Caki2 (cell line): ENCODE measurements at places on chromosomes 11 and 22.

- DNase-seq: no peak
Measured at GRCh38 chr11:81070948-81071347, 1630.1 kb upstream of the TENM4 start.

- no peak for DNase-seq
Measured at GRCh38 chr11:119540370-119541125, 117.6 kb upstream of the THY1 start.

GRCh38 chr22:38414009-38414395, 41.0 kb downstream of the KCNJ4 start:
- DNase-seq: no peak

DNA sequence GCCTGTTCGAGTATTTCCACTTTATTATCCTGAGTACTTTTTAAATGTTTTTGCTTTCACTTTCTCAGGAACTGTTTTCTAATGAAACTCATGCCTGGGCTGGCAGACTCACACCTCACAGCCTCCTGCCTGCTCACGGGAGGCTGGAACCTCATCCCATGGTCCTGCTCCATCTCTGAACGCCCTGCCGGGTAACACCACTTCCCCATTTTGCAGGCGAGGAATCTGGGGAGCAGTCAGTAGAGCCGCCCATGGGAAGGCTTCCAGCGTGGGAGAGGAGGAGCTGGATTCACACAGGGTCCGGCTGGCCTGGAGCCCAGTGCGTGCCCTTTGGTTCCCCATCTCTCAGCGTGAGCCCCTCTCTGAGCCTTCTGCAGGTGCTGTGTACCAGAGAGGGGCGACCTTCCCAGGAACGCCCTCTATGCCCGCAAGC, 53.6 kb downstream of the SCUBE1 start:
- no peak for DNase-seq

- DNase-seq: no peak
Measured at GRCh38 chr11:69157156-69157821, 1.6 kb downstream of the SMIM38 start.

GRCh38 chr11:90795746-90796145, 572.9 kb upstream of the CHORDC1 start:
- DNase-seq: no peak

DNA sequence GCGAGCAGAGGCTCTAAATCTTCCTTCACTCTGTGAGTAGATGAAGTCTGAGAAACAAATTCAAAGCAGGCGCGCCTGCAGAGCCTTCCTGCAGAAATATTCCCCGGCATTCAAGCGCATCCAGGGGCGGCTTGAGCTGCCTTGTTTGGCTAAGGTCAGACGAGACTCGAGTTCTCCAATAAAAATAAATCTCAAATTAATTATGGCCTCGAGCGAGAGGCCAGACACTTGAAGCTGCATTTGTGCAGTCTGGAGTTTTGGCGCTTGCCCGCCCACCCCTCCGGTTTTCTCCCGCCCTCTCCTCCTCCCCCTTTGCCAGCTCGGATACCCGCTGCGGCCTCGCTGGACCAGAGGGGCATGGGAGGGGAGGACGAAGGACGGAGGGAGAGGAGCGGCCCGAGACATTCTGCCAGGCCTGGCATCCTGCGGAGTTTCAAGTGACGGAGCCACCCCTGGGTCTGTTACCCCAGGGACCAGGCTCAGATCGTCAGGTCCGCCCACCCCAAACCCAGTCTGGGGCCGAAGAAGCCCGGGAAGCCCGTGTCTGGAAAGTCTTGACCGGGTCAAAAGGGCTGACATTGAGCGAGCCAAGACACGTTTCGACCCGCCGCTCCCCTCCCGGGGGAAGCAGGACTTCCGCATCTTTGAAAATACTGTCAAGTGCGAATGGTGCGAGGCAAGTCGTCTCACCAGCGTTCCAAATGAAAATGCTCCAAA, 3.8 kb upstream of the FLI1 start:
- no peak for DNase-seq

DNA sequence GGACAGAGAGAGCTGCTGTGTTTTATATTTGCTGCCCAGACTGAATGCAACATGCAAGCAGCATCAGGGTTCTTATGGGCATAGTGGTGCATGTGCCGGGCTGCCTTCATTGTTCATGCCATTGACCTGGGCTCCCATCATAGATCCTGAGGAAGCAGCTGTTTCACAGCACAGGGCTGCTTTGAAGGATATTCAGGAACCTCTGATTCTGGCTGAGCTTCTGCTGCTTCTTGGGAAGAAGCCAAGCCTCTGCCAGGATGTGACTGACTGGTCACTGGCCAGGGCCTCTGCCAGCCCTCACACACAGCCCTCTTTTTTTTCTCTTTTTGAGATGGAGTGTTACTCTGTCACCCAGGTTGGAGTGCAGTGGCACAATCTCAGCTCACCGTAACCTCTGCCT, 43.3 kb downstream of the CYB5R2 start:
- DNase-seq: no peak

- no peak for DNase-seq
Measured at GRCh38 chr11:90465553-90465952, 242.7 kb upstream of the CHORDC1 start.

DNA sequence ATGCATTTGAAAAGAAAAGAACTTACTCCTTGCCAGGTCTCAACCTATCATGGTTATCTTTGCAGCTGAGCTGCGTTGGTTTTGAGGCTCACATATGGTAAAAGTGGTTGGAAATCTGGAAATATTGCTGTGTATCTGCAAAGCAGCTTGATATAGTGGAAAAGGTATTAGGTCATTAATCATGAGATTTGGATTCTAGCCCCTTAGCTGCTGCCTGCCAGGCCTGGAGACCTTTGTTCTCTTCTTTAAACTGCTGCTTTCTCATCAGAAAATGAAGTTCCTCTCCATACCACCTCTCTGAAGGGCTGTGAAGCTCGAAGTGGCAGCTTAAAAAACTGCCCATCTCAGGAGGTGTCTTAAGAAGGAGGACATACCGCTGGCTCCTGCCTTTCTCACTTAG, 5.7 kb downstream of the PPARA start:
- DNase-seq: no peak

DNA sequence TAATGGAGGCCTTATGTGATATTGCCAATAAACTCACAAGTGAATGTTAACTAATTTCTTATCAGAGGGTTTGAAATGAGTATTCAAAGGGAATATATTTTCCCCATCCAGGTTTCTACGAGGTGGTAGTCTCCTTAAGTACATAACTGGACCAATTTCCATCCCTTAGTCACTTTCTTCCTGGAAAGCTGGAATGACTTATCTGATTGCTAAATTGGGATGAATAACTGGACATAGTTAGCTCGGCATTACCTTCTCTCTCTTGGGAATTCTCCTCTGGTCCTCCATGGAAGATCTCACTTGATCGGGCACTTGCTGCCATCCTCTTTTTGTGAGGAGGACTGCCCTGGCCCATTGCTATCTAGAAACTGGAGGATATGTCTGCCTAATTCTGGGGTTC, 109.1 kb downstream of the TRPC6 start:
- DNase-seq: no peak

DNA sequence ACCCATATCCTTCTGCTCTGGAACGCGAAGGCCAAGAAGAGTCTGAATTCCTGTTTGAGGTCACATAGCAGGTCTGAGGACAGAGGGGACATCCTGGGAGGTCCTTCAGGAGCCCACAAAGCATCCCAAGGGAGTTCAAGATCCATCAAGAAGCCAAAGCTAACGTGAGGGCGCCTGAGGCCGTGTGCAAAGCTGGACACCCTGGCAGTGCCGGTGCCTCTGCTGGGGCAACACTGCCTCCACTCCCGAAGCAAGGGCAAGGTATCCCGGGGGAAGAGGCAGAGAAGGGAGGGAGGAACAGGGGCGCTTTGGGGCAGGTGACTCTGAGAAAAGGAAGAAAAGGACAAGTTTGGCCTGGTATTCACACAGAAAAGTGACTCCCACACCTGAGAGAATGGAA, 50.3 kb upstream of the CDON start:
- no peak for DNase-seq

DNA sequence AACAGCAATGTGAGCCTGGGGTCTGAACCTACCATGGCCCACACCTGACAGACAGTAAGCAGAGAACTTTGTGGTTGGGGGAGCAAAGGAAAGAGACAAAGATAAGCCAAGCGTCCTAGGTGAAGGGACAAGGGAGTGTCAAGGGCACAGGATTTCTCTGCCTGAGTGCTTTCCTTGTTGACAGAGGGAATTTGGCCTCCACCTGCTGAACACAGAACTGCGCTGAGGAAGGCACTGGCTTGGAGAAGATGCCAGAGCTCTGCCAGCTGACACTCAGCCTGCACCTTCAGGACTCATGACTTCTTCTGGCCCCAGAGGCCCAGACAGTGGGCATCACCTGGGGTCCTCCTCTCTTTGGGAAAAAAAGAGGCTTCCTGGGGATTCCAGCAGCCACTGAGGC, 789 bp upstream of the LRRC55 start:
- no peak for DNase-seq

DNA sequence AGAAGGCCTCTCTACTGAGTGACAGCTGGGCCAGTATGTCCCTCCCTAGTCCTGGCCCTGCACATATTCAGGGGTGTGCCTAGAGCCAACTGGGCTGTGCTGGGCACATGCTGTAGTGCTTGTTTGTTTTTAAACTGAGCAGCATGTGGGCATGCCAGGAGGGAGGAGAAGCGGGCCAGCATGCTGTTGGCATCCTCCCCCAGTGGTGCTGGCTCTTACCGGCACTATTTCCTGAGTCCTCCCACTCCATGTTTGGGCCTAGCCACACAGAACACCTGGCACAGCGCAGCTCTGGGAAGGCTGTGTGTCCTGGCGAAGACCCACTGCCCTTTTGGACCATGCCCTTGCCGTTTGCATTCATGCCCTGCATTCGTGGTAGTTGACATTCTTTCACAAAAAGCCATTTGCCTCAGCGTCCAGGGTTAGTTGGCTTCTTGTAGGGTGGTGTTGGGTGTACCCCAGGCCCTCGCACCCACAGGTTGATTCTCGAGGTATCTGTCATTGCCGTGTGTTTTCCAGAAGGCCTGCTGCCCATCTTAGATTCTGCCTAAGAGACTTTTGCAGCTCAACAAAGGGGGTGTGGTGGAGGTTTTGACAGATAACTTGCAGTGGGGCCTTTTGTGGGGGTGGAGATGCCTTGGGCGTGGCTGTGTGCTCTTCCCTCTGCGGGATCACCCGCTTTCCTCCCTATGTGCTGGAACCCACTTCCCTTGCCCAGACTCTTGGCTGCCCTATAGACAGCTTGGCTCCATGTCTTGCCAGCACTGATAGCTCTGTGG, 13.6 kb downstream of the DGCR8 start:
- no peak for DNase-seq

DNA sequence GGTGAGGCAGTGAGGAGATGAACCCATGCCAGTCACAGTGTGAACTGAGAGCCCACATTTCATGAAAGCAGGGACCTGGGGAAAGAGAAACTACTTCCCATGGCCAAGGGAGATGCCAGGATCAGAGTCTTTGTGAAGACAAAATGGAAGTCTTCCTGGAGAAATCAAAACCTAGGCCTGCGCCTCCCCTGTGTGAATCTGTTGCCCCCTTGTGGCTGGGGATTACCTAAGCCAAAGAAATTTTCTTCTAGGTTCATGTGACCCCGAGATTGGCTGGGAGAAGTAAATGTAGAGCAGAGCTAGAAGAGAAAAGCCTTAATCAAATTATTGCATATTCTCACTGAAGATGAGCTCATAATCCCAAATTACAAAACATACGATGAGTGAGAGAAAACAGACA, 1075.3 kb downstream of the TBC1D22A start:
- peak; percentile 14 for DNase-seq

GRCh38 chr22:27751277-27752070, 50.1 kb downstream of the MN1 start:
- DNase-seq: no peak

DNA sequence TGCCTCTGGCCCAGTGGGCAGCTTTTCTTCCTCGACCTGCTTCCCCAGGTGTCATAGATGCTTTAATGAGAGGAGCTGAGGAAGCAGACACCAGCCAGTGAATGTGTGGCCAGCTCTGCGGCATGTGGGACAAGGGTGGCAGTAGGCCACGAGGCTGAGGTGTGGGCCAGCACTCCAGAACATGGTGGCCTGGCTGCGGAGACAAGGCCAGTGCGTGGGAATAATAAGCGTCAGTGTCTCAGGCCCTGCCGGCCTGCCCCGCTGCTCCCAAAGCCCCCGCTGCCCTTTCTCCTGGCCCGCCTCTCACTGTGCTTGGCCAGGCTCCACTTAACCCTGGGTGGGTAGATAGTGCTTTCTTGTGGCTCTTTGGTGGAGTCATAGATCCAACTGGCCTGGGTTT, 2.1 kb downstream of the MAPK8IP1 start:
- DNase-seq: no peak

DNA sequence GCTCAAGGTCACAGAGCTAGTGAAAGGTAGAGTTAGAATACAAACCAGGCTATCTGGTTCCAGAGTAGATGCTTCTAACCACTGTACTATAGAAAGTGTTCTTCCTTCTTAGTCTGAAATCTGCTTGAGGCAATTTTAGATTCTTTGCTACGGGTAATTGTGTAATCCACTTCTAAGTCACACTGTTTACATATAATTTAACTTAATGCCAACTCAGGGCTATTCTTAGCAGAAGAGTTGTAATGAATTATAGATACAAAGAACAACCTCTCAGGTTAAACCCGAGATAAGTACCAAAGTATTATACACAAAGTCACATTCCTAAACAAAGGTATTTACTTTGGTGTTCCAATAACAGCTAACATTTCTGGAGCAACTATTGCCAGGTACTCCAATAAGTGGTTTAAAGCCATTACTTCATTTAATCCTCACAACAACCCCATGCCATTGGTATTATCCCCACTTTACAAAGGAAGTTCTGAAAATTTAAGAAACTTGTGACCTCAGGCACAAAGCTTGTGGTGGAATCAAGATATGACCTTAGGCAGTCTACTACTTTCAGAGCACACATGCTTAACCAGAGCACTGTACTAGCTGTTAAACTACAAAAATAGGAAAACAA, 31.1 kb upstream of the DDI1 start:
- no peak for DNase-seq

DNA sequence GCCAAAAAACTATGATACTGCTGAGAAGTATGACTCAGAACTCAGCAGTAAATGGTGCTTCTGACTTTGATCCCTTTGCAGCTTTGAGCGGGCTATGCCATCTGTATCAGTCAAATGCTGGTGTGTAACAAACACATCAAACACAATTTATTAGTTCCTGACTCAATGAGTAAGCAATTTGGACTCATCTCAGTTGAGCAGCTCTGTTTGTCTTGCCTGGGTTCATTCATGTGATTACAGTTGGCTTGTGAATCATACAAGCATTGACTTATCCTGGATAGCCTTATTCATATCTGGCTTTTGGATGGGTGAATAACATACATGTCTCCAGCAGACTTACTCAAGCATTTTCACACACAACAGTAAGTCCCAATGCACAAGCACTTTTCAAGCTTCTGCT, 858.8 kb downstream of the METTL15 start:
- DNase-seq: no peak

GRCh38 chr22:29208502-29208862, 2.8 kb downstream of the EMID1 start:
- DNase-seq: no peak

GRCh38 chr22:37739611-37740049, 42.8 kb downstream of the TRIOBP start:
- no peak for DNase-seq

- DNase-seq: no peak
Measured at GRCh38 chr11:72475381-72475780, 41.0 kb upstream of the CLPB start.
